ENCODE measurements at places on chromosomes 3 and 15. TPM values are rescaled to one million over a fixed set of nuclear protein-coding genes. Genes with fewer than 3 reads are reported as not detected.

DNA sequence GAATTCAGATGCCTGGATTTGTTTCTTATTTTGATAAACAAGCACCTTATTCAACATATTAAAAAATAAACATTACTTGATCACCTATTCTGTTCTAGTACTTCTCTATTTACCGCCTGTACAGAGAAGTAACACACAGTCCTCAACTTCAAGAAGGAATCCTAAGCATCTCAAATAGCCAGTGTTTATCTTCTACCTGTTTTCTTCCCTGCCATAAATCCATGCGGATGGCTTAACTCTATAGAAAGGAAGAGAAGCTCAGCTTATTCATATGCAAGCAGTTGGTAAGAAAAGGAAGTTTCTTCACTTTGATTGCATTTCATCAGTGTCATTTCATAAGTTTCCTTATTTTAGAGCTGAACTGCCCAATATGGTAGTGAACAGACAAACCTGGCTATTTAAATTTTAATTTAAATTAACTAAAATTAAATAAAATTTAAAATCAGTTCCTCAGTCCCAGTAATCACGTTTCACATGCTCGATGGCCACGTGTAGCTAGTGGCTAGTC, 210.0 kb upstream of the PEX5L start:
- H3K27ac ChIP-seq: no peak overlapping the region
- no peak for DNase-seq
- no peaks in the 10 kb centered on the region for H3K4me1 ChIP-seq

DNA sequence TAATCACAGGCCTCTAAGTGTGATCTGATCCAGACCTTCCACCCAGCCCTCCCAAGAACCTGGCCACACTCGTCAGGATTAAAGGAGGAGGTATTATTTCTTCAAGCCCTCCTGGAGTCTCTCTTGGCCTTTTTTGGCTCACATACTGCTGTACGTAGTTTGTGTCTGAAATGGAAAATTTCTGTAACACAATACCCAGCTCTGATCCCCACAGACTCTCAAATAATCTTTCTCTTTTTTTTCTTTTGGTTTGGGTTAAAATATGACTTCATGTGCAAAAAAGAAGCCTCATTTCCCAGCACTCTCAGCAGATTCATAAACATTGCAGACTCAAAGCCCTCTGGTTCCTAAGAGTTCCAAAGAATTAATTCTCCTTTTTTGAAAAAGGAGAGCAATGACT, 96.5 kb upstream of the PHLDB2 start:
- H3K4me1 ChIP-seq: peaks cover 17% of the 10 kb centered on the region
- H3K27me3 ChIP-seq: no peaks in the 10 kb centered on the region
- no peaks in the 10 kb centered on the region for H3K36me3 ChIP-seq
- no peak overlapping the region for H3K4me3 ChIP-seq

GRCh38 chr3:139198186-139198585, 145.6 kb upstream of the MRPS22 start:
- no peaks in the 10 kb centered on the region for H3K4me1 ChIP-seq
- no peaks in the 10 kb centered on the region for H3K36me3 ChIP-seq
- no peak overlapping the region for H3K4me3 ChIP-seq
- DNase-seq: no peak
- H3K27ac ChIP-seq: no peak overlapping the region

- no peak for DNase-seq
These were observed 12.3 kb upstream of the TNIK start for GRCh38 chr3:171472552-171472951.

GRCh38 chr15:92579931-92580470, 75.6 kb downstream of the FAM174B start:
- no peak overlapping the region for H3K4me3 ChIP-seq
- H3K4me1 ChIP-seq: no peaks in the 10 kb centered on the region
- H3K27ac ChIP-seq: no peak overlapping the region
- no peaks in the 10 kb centered on the region for H3K27me3 ChIP-seq
- no peak for DNase-seq

- H3K27me3 ChIP-seq: no peaks in the 10 kb centered on the region
- H3K4me1 ChIP-seq: no peaks in the 10 kb centered on the region
- H3K36me3 ChIP-seq: no peaks in the 10 kb centered on the region
- H3K27ac ChIP-seq: no peak overlapping the region
These were observed 377.5 kb downstream of the EDEM1 start for GRCh38 chr3:5565026-5565425.

WDR93 gene
- 1.2 TPM for total RNA-seq

PRTG gene
- 10.5 TPM for total RNA-seq

Data from lower lobe of right lung (tissue), 2 donors.